ENCODE measurements at places on chromosomes 4 and X.

- no peak for DNase-seq
Observed at GRCh38 chr4:55545151-55545550, 1.6 kb downstream of the CLOCK start.

- DNase-seq, result no peak
Observed at GRCh38 chrX:41003506-41004270, 81.6 kb upstream of the USP9X start.

- DNase-seq, result no peak
Observed at GRCh38 chr4:85153221-85153620, 186.7 kb upstream of the WDFY3 start.

DNA sequence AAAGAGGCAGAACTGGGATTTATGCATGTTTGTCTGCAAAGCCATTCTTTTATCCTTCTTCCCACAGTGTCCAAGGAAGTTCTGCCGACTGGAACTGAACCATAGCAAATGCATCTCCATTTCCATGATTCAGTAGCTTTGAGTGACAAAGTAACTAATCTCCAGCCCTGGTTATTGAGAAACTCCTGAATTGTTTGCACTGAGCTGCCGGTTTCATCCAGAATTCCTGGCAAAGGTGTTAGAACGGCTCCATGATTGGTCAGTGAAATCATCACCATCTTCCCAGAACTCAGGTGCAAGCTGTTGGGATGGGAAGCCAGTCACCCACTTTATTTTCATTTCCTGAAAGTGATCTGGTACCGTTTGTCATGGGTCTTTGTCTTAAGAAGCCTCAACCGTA, 47.0 kb upstream of the SLC34A2 start:
- no peak for DNase-seq

DNA sequence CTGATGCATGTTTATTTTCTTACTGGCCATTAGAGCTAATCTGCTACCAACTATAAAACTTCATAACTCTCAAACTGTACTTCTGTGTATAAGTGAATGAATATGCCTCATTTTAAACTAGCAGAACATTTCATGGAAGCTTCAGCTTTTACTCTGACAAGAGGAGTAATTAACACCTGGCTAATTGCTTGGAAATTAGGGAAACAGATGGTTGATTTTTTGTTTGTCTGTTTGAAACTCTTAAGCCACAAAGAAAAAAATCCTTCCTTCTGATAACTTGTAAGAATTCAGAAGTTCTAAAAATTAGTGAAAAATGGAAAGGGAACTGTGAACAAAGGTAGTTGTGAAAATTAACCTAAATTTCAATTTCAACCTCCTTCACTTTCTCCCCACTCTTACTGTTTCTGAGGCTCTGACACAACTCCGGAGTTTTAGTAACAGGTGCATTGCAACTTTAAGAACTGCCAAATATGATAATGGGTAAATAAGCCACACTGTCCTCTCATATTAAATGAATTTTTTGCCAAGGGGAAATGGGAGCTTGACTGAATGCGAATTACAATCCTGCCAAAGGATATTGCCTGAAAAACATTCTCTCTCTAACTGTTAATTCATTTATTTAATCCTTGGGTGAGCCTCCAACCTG, 1.0 kb downstream of the EGF start:
- DNase-seq, result no peak

- no peak for DNase-seq
Observed at GRCh38 chr4:39103291-39103690, 41.3 kb downstream of the KLHL5 start.

GRCh38 chrX:154840856-154841255, 6.4 kb upstream of the SMIM9 start:
- DNase-seq, result peak; percentile 5

DNA sequence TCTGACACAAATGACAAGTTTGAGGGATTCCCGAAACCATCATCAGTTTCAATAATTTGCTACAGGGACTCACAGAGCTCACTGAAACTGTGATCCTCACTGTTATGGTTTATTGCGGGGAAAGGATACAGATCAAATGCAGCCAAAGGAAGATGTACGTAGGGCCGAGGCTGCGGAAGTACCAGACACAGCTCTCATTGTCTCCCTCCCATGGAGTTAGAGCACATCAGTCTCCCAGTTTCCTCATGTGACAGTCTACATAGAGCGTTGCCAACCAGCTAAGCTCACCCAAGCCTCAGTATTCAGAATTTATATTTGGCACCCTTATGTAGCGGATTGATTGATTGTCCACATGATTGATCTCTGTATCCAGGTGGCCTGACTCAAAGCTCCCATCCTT, 137.8 kb upstream of the TENM3 start:
- no peak for DNase-seq

DNA sequence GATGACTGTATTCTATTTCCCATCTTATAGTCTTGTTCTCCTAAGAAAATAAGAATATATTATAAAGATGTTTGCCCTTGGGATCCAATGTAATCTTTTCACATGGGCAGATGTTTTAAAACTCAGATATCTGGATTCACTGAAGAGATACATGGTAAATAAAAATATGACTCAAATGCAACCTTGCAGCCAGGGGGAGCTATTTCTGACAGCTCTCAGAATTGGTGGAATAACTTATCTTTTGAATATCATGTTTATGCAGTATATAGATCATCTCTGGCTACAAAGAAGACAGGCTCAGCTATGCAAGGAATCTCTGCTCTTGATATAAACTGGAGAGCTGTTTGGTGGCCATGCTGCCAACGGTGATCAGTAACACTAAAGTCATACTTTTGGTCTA, 274.7 kb downstream of the GLUD2 start:
- no peak for DNase-seq

- no peak for DNase-seq
Observed at GRCh38 chr4:145345401-145345800, 136.3 kb upstream of the SMAD1 start.

GRCh38 chr4:41602886-41603498, 65.0 kb downstream of the LIMCH1 start:
- DNase-seq, result no peak

GRCh38 chrX:14718403-14718802, 154.5 kb downstream of the FANCB start:
- no peak for DNase-seq

- no peak for DNase-seq
Observed at GRCh38 chr4:45062935-45063545, 336.7 kb upstream of the GNPDA2 start.
